ENCODE measurements at places on chromosomes 7 and 10. TPM values are rescaled to one million over a fixed set of nuclear protein-coding genes. Genes with fewer than 3 reads are reported as not detected.

Gene MOGAT3
- total RNA-seq, result not detected

Gene TAS2R41
- total RNA-seq, result not detected

Gene C10orf62
- not detected for total RNA-seq

Gene LRMDA
- 3.8 TPM for total RNA-seq

Gene CAMK2B
- total RNA-seq, result 0.14 TPM

Gene C10orf53
- total RNA-seq, result not detected

Gene CYP26C1
- total RNA-seq, result not detected

Gene ORC5
- total RNA-seq, result 21.4 TPM

Gene ACSL5
- total RNA-seq, result 0.30 TPM

Gene MMD2
- not detected for total RNA-seq

Gene TAS2R5
- total RNA-seq, result 0.51 TPM

Gene TUBB8
- not detected for total RNA-seq

Gene GRID2IP
- not detected for total RNA-seq

Gene OPN4
- total RNA-seq, result not detected

Gene SPDYE1
- total RNA-seq, result not detected

Gene MNX1
- total RNA-seq, result 5.1 TPM

Gene PTF1A
- total RNA-seq, result not detected

Gene CEP55
- total RNA-seq, result 65.2 TPM

Gene TMEM213
- not detected for total RNA-seq

Gene FAM25C
- total RNA-seq, result not detected

Gene CREB5
- 5.3 TPM for total RNA-seq

Gene GHRHR
- not detected for total RNA-seq

Gene ACSM6
- not detected for total RNA-seq

Gene MLXIPL
- total RNA-seq, result 1.4 TPM
